Panc1 (cell line): ENCODE measurements at places on chromosomes 4 and X.

DNA sequence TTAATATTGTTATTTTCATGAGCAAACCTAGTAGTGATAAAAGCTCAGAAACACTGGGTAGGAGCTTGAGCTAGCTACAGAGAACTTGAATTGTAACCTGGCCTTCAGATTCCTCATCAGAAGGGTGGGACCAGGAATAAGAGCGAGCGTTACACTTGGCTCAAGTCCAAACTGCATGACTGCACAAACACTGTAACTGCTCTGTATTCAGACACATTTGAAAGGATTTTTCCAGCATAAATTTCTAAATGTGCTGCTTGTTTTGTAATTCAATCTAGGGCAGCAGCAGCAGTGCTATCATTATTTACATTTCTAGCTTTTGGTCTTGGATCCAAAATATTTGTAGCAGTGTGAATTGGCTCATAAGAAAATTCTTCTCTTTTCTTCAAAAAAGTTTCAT is 133.0 kb upstream of the TMLHE start:
- no peak overlapping the region for H3K4me3 ChIP-seq
- DNase-seq, result no peak
- H3K27ac ChIP-seq, result no peak overlapping the region

GRCh38 chr4:40221744-40222143 is 24.9 kb downstream of the RHOH start:
- H3K4me3 ChIP-seq, result no peak overlapping the region
- H3K27me3 ChIP-seq, result no peaks in the 10 kb centered on the region
- DNase-seq, result no peak
- H3K27ac ChIP-seq, result no peak overlapping the region
- no peaks in the 10 kb centered on the region for H3K4me1 ChIP-seq

GRCh38 chrX:53642337-53642736 is 44.2 kb downstream of the HUWE1 start:
- no peaks in the 10 kb centered on the region for H3K4me1 ChIP-seq
- H3K27me3 ChIP-seq, result no peaks in the 10 kb centered on the region
- H3K36me3 ChIP-seq, result peaks cover 51% of the 10 kb centered on the region
- no peak overlapping the region for H3K4me3 ChIP-seq

DNA sequence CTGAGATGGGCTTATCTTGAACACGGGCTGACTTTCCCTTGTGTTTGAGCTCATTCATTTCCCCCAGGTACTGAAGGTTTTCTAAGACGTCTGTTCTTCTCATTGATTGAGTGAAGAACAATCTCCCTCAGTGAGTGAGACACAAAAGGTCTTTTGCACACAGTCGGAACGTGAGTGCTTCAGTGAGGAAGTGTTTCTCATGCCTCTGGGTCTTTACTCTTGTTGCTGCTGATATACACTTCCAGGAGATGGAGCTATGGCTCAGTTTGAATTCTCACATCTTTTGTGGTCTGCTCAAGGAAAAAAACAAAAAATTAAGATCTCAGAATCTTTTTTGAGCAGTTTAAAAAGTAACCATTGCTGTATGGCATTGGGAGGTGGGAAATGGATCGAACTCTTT is 981.9 kb upstream of the TENM3 start:
- H3K4me1 ChIP-seq, result no peaks in the 10 kb centered on the region
- H3K4me3 ChIP-seq, result no peak overlapping the region
- no peaks in the 10 kb centered on the region for H3K27me3 ChIP-seq
- DNase-seq, result no peak
- no peaks in the 10 kb centered on the region for H3K36me3 ChIP-seq

GRCh38 chrX:1134156-1134555 is 78.3 kb downstream of the CRLF2 start:
- DNase-seq, result no peak
- H3K36me3 ChIP-seq, result no peaks in the 10 kb centered on the region
- H3K4me1 ChIP-seq, result no peaks in the 10 kb centered on the region
- H3K4me3 ChIP-seq, result no peak overlapping the region
- no peak overlapping the region for H3K27ac ChIP-seq

DNA sequence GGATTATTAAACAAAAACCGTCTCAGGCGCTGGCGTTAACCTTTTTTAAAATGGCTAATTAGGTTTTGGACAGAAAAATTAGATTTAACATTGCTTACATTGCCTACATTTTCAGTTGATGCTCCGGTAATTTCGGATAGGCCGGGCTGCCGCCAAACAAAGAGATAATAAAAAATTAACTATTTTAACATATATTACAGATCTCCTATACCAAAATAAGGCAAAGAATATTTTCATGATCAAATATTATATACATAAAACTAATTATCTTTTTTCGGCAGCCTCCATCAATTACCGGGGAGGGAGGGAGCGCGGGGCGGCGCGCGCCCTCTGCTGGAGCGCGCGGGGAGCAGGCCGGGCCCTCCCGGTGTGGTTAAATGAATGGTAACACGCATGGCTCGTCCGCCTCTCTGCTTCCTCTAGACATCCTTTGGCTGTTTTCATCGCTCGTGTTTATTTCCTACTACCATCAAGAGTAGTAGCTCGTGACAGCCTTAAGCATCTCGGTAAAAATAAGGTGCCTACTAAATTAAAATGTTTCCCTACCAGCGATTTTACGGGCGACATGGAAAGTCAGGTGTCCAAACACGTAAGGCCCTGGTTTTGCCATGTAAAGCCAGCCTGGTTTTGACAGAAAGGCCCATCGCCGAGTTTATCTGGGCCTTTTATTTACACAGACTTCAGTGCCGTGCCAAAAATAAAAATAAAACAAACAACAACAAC is 52.4 kb upstream of the TMEM33 start:
- no peaks in the 10 kb centered on the region for H3K36me3 ChIP-seq
- peaks cover 4% of the 10 kb centered on the region for H3K27me3 ChIP-seq
- no peak overlapping the region for H3K27ac ChIP-seq
- DNase-seq, result no peak

DNA sequence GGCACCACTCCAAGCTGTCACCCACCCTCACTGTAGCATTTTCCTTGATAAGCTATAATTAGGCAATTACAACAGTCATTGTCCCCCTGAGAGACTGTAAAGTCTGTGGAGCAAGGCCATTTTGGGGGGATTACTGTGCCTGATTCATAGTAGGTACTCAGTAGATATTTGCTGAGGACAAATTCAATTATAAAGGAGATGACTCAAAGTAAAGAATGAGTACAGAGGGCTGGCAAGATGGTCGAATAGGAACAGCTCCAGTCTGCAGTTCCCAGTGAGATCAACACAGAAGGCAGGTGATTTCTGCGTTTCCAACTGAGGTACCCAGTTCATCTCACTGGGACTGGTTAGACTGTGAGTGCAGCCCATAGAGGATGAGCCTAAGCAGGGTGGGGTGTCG is 42.0 kb downstream of the MAOB start:
- H3K27ac ChIP-seq, result no peak overlapping the region
- no peaks in the 10 kb centered on the region for H3K4me1 ChIP-seq
- no peak for DNase-seq
- H3K36me3 ChIP-seq, result no peaks in the 10 kb centered on the region
- H3K27me3 ChIP-seq, result no peaks in the 10 kb centered on the region
